ENCODE measurements at places on chromosomes 6 and 20. TPM values are rescaled to one million over a fixed set of nuclear protein-coding genes. Genes with fewer than 3 reads are reported as not detected.

The STX7 gene
- total RNA-seq, result 34.7 TPM

The SCAF8 gene
- 20.0 TPM for total RNA-seq

The BCAS1 gene
- total RNA-seq, result not detected

The TFAP2D gene
- not detected for total RNA-seq

The CDSN gene
- total RNA-seq, result not detected

The CSNK2A1 gene
- total RNA-seq, result 148 TPM

The SPATA25 gene
- 0.72 TPM for total RNA-seq

All from tracheal epithelial cell (primary cell).